Activated naive CD4-positive, alpha-beta T cell treated with anti-CD3 and anti-CD28 coated beads, Interleukin-2, amount 50 U/mL, for 72 hours (primary cell): ENCODE measurements at places on chromosomes 2 and 18.

GRCh38 chr2:120754067-120754960, 18.6 kb downstream of the GLI2 start:
- no peak for DNase-seq

GRCh38 chr2:33378556-33379210, 97.8 kb upstream of the RASGRP3 start:
- no peak for DNase-seq

DNA sequence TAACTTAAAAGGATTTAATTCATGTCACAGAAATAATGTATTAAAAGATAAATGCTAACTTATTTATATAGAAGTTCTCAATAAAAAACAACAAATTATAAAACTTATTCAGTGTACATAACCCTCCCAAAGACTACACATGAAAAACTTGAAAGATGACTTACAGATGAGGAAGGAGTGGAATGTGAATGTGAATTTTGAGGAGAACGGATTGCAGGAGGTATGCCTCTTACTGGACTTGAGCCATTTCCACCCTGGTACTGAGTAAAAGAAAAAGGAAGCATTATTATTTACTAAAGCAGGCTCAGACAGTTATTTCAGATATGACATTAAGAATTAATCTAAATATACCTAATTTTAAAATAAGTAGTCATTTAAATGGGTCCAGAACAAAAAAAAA, 104.4 kb downstream of the TLK1 start:
- DNase-seq, result no peak

GRCh38 chr2:54161660-54162424, 46.4 kb downstream of the ACYP2 start:
- DNase-seq, result no peak

- peak; percentile 15 for DNase-seq
These were observed 9.7 kb upstream of the EN1 start for GRCh38 chr2:118856978-118857676.
